Stimulated activated CD8-positive, alpha-beta memory T cell treated with anti-CD3 and anti-CD28 coated beads, Interleukin-7, amount 100 ng/mL, for 1 hour (primary cell): ENCODE measurements at places on chromosomes 7 and 10.

DNA sequence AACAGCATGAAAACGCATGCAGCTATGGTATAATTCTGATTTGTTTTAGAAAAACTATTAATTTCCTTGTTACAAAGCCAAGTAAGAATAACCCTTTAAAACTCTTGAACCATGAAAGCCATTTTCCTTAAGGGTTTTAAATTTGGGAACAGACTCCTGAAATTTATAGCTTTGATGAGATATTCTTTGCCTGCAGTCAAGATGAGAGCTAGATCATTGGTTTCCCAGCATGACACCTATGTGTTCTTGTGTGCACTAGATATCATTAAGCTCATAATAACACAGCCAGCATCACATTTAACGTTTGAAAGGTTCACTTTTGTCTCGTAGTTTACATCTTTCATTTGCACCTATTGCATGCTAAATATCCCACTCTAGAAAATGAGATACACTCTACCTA is 202.2 kb downstream of the PHF14 start:
- no peak for DNase-seq

GRCh38 chr10:116545122-116545521 is 609 bp upstream of the PNLIP start:
- no peak for DNase-seq

- no peak for DNase-seq
These were observed 6.0 kb upstream of the TAS2R38 start for GRCh38 chr7:141979568-141979967.

DNA sequence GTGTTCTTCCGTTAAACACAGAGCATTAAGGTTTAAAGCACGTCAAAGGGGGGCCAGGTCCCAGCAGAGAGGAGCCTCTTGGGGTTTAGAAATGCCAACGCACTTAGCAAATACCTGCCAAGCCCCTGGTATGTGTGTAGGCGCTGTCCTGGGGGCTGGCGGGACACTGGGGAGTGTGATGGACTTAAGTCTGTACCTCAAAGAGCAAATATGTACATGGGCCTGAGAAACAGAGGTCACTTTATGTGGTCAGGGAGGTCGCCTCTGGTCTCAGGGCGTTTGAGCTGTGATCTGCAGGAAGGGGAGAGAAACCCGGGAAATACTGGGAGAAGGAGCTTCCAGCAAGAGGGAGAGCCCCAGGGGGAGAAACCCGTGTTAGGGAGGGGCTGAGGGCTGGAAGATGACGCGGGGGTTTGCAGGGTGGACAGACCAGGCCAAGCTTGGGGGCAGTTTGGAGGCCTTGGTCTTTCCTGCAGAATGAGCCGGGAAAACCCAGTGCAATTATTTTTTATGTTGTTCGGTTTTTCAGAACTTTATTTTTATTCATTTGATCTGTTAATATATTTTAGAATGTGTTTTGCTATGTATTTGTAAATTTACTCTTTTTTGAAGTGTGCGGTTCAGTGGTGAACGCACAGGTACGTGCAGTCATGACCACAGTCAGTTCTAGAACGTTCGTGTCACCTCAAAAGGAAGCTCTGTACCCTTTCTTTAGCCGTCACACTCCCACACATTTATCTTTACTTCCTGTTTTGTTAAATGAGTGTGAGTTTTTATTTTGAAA is 441.4 kb upstream of the FOXK1 start:
- no peak for DNase-seq

DNA sequence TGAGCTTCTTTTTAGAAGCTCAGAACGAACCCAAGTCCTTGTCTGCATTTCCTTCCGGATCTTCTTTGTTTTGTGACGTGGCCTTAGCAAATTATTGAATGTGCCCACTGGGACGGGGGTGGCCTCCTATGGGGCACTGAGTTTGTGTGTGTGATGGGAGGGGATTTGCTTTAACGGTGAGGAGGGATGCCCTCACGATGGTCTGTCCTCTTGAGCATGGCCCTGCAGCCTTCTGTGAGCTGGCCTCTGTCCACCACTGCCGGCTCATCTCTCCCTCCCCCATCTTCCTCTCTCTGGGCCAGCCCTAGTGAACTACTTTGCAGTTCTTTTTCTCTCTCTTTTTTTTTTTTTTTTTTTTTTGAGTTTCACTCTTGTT is 62.9 kb upstream of the MKRN1 start:
- DNase-seq: no peak

GRCh38 chr7:110296321-110296720 is 794.6 kb upstream of the LRRN3 start:
- no peak for DNase-seq

GRCh38 chr10:104119996-104120395 is 2.0 kb upstream of the SFR1 start:
- no peak for DNase-seq

- peak; percentile 8 for DNase-seq
These were observed 734 bp downstream of the CHST3 start for GRCh38 chr10:71964743-71965515.

DNA sequence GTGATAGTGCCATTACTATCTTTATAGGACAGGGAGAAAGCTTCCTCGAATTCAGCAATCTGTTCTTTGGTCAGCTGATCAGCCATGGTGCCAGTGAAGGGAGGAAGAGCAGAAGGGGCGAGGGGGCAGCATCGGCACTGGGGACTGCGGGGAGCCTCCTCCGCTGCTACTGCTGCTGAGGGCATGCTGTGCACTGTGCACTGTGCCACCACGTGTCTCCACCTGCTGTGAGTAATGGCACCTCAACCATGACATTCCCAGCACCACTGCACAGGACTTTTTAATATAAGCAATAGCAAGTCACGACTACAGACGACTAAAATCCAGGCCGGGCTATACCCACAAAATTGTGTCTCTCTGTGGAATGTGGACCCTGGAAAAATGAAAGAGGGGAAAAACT is 105.0 kb upstream of the LANCL2 start:
- DNase-seq: no peak

GRCh38 chr7:28714459-28715120 is 243.5 kb downstream of the TRIL start:
- DNase-seq: no peak

DNA sequence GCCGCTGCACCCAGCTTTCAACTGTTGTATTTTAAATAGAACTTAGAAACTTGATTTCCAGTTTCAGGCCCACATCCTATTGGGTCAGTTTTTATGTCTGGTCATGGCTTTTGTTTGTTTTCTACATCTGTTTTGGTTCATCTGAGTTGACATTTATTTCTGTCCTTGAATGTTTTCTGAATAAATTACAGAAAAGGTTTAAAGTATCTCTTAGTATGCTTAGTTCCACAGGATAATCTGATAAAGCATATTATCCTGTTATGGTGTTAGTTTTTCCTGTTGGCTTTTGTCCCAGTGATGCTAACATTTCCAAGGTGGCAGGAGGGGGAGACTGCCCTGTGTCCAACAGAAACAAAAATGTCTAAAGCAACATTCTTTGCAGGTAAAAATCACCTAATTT is 733.2 kb downstream of the INHBA start:
- no peak for DNase-seq

- no peak for DNase-seq
These were observed 103.9 kb upstream of the RET start for GRCh38 chr10:42972946-42973345.

- no peak for DNase-seq
These were observed 2.3 kb downstream of the CALU start for GRCh38 chr7:128741491-128741890.

DNA sequence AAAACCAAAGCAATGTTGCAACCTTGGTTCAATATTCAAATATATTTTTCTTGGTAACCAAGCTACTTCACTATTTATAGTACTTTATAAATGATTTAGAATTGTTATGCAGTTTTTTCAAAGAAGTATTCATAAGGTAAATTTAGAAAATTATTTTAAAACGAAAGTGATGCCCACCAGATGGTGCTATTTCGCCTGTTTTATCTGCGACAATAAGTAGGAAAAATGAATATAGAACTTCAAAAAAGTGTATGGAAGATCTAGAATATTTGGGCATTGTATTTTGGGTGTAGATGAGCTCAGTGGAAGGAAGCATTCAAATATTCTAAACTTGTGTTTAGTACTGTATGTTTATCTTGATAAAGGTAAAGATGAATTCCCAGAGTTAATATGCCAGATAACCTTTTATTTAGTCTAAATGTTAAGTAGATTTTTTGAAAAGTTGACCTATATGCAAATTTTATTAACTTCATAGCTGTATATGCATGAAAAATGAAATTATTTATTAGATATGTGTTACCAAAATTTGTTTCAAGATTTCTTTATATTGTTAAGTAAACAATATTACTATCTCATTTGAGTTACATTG is 93.2 kb downstream of the ADK start:
- no peak for DNase-seq

GRCh38 chr7:10245406-10245805 is 728.3 kb upstream of the PHF14 start:
- no peak for DNase-seq

GRCh38 chr7:142348921-142349405 is 91.1 kb upstream of the PRSS58 start:
- DNase-seq: no peak

- no peak for DNase-seq
These were observed 740 bp downstream of the ANXA7 start for GRCh38 chr10:73413108-73413527.

DNA sequence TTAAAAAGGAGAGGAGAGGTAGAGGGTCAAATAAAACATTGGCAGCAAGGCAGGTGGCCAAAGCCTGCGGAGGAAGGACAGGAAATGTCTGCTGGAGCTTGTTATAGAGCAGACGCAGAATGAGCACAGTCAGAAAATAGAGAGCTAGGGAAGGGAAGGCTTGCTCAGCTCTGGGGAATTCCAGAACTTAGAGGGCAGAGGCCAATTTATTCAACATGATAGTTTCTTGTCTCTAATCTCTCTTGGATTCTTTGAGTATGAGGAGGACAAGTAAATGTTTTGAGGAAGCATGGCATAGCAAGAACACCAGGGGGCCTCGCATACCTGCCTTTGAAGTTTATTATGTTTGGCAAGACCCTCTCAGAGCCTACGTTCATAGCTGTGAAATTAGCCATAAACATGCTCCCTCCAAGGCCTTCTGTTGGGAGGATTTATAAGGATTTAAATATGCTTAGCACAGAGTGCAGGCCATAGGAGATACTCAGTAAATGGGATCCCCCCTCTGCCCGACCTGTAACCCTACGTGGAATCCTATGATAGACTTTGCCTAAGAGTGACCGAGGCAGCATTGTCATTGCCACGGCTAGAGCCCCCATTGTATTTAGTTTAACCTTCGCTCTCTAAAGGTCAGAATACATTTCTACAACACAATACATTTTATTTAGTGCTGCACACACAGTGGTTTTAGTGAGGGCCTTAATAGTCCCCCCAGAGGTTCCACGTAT is 293.9 kb downstream of the CCDC3 start:
- DNase-seq: no peak

DNA sequence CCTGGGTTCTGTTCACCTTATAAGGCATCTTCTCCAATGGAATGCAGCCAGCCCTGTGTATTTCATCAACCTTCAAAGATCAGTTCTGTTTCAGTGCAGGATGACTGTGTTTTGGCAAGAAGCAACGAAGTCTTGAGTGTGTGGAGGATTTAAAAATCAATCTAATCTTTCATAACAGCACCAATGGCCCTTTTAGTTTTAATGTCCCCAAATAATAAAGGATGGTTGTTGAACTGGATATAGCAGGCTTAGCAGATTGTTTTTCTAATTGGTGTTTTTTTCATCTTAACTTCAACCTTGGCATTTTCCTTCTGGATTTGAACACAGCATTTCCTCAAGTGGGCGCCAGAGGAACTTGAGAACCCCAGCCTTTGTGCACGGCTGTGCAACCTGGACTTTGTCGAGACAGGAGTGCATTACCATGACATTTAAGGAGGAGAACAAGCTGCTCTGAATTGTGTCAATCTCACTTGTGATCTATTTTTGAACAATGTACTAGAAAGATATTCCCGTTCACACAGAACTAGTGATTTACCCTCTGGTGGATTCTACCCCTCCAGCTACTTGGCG is 313.3 kb upstream of the AKR1E2 start:
- no peak for DNase-seq

GRCh38 chr10:95273393-95274312 is 17.1 kb downstream of the PDLIM1 start:
- DNase-seq: no peak

DNA sequence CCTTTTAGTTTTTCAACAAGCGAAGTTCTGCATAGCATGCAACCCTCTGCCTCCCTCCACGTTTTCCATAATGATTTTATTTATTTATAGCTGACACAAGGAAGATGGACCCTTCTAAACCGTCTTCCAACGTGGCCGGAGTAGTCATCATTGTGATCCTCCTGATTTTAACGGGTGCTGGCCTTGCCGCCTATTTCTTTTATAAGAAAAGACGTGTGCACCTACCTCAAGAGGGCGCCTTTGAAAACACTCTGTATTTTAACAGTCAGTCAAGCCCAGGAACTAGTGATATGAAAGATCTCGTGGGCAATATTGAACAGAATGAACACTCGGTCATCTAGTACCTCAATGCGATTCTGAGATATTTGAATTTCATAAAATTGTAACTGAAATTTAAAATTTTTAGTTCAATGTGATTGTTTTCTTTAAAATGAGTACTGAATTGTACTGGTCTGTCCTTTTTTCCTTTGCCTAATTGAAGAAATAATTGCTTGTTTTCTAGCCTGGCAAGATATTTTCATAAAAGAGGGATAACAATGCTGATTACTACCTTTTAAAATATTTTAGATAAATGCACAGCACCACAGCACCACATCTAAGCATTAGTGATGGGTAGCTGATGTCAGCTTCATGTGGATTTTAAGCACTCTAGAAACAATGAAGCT is 41.5 kb upstream of the SLC39A12 start:
- no peak for DNase-seq

DNA sequence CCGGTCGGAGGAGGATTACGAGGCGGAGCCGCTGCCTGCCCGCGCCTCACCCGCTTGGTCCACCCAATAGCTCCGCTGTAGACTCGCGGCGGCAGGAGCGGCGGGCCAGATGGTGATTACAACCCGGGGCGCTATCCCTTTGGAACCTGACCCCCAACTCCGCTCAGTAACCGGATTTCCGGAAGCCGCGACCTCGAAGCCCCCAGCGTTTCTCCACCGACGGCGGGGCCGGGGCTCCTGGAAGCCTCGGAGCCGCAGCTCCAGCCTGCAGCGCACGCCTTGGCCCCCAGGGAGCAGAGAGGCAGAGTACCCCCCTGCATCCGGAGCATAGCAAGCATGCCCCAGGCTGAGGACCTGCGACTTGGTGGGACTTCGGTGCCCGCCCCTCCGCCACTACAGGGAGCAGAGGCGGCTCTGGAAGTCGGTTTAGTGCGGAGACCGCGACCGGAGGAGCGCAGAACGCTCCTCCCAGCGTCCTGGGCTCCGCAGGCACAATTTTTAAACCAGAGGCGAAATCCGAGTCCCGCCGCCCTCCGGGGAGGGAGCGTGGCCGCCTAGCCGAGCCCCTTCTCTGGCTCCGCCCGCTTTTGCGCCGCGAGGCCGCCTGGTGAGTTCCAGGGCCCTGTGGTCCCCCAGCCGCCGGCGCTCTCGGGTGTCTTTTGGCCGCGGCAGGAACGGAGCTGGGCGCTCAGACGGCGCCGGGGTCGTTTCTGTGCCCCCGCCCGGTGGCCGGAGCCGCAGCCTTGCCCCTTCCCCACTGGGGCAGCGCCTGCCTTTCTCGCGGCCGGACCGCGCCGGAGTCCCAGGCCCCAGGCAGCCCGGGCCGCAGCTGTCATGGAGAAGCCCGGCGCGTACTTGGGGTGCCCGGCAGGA is 28.2 kb upstream of the BMS1 start:
- no peak for DNase-seq
